NCI-H524 treated with DMSO at 0.1 percent for 48 hours (cell line): ENCODE measurements at places on chromosomes 2 and 18.

- DNase-seq: peak; percentile 12
Measured at GRCh38 chr18:54127759-54128378, 96.6 kb downstream of the MBD2 start.

GRCh38 chr2:134120733-134121630 is 132.9 kb upstream of the MGAT5 start:
- no peak for DNase-seq

- no peak for DNase-seq
Measured at GRCh38 chr2:230953845-230954244, 28.8 kb upstream of the GPR55 start.

DNA sequence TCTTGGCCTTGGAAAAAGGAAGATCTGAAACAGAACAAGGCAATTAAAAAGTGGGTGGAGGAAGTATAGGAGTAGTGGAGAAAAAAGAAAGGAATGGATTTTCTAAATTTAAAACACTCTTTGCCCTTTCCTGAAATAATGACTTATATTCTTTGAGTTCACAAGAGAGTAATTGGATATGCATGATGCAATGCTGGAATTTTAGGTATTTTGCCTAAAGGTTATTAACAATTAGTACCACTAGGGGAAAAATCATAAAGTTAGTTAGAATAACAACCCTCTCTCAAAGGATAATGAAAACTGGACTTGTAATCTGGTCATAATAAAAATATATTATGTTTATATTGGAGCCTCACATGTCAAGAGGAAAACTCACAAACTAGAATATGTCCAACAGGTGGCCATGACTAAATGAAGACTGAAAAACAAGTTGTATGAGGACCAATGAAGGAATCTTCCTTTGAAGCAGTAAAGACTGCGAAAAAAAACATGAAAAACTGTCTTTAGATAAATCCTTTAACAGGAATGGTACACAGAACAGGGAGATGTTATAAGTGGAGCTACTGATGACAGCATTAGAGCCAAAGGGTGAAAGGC is 281.8 kb downstream of the NCKAP5 start:
- no peak for DNase-seq

DNA sequence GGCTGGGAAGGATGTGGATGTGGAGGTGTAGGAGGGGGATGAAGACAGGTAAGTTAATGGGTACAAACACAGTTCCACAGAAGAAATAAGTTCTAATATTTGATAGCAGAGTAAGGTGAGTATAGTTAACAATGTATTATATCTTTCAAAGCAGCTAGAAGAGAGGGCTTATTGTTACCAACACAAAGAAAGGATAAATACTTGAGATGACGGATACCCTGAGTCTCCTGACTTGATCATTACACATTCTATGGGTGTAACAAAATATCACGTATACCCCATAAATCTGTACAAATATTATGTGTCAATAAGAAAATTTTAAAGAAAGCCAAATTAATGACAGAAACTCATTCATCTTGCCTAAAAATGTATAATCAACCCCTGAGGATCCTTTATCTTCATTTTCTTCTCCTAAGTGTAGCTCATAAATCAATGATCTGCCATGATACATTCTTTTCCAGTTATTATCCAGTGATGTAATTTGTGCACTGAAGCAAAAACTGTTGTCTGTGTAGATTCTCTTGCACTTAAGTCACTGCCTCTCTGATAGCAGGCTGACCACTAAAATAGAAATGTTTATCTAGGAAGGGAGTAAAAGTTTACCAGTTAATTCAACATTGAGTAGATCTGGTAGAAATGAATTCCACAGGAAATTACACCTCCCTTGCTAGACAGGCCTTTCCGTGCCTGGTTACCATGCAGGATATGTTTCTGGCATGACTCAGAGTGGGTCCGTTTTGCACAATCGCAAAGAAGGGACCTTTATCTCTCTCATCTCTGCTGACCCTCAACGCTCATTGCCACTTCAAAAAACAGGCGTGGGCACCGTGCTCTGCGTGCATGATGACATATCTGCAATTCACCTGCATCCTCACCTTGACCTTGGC is 249.7 kb upstream of the NCKAP5 start:
- no peak for DNase-seq

GRCh38 chr2:85435981-85436835 is 17.7 kb downstream of the SH2D6 start:
- no peak for DNase-seq

DNA sequence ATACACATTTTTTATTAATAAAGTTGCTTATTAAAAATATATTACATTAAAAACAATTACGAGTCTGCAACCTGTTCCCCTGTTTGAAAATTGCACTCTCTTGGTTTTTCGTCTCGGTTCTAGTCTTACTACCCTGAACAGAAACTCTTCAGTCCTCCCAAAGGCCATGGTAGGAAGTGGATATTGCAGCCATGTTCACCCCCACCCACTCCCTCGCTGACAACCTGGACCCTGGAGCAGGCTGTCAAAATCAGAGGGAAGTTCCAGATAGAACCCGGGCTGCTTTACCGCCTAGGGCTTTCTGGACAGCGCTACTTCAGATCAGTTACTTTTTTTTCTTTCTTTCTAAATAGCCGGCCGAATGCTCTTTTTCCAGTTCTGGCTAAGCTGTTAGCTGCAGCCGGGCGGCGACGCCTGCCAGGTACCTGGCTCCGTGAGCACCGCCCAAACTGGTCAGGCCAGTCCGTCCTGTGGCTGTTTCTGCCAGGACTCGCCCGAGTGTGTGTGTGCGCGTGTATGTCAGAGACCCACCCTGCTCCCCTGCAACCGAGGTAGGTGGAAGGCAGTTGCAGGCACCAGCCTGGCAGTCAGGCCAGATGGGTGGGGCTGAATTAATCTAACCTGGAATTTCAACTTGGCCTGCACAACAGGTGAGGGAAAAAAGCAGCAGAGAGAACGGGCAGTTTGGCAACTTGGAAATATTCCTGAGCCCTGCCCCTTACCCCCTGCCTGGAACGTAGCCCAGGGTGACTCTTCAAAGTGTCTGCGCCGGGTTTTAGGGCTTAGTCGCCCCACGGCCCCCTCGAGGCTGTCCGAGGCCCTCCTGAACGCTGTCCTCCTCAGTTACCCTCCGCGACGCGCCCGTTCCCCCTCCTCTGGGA is 1.1 kb upstream of the TET3 start:
- no peak for DNase-seq

DNA sequence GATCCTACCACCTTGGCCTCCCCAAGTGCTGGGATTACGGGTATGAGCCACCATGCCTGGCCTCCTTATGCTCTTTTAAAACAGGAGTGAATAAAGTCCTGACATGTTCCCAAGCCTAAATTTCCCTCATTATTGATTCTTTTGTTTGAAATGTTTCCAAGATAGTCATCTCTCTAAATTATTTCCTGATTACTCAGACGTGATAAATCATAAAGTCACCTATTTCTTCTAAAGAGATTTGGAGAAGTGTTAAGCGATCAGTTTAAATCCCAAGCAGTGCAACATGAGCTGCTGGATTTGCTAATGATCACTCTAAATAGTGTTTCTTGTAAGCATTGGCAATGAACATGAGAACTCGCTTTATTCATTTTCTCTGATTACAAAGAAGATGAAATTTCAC is 51.8 kb downstream of the PMAIP1 start:
- DNase-seq: no peak

DNA sequence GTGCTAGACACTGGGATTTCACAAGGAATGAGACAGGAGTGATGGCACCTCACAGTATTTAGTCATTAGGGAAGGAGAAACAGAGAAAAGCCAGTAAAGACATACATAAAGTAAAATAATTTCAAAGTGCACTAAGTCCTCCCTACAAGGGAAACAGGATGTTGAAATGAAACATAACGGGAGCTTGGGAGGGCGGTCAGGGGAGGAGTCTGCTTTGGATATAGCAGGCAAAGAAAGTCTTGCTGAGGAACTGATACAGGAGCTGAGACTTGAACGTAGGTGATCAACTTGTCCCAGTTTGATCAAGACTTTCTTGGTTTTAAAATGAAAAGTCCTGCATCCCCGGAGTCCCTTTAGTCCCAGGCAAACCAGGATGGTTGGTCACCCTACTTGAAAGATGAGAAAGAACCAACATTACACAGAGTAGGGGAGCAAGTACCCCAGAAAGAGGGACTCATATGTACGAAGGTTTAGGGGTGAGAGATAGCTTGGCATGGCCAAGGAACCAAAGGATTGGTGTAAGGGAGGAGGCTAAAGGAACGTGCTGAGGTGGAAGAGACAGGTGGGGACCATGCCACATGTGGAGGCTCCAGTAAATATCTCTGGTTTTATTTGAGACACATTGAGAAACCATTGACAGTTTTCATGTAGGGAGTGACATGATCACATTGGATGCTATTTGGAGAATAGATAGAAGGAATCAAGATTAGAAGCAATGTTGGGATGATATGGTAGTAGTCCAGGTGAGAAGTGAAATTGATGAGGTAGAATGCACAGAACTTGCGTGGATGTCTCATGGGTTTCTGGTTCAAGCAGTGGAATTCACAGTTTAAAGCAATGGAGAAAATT is 28.4 kb downstream of the FBXO48 start:
- DNase-seq: no peak

DNA sequence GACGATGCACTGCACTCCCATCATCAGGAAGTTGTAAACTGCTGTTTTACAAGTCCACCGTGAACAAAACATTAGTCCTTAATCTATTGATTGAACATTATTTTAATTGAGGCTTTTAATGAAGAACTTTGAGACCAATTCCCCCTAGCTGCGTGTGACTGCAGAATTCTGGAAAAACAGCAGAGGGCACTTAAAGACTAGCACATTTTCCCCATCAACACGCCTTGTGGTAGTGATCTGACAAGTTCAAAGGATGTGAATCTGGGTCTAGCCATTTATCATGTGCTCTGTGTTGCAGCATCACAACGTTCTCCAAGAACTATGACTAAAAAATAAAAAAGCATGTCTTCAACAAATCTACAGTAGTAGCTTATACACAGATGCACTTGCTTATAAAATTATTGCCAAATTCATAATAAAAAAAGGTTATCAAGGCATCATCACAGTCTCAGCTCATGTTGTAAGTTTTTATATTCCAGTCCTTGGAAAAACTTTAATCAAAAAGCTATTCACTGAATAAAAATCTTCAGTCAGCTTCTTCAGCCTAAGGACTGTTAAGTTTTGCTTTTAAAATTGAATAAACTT is 35.8 kb downstream of the SKOR2 start:
- DNase-seq: peak; percentile 22

DNA sequence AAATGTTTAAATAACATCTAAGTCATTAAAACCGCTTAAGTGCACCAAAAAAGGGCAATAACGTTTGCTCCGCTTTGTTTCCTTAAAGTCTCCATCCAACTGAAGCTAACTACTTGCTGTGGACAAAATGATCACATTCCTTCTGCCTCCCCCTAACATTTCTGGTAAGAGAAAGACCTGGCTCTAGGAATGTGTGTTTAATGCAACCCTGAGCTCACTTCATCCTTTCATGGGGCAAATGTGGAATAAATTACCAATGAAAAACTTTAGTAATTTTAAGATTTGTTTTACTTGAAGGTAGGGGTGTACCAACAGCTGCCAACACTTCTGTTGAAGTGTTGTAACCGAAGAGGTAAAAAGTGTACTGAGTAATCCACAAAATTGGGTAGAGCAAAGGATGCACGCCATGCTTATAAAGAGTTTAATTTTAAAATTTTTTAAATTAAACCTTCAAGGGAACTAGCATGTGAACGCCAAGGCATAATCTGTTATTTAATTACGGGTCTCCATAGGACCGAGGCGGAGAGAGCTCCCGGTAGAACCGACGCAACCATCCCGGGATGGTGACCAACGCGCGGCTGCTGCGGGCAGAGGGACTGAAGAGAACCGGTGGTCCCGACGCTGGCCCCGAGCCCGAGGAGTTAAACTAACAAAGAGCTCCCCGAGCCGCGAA is 1.1 kb downstream of the HNRNPLL start:
- DNase-seq: peak; percentile 19

DNA sequence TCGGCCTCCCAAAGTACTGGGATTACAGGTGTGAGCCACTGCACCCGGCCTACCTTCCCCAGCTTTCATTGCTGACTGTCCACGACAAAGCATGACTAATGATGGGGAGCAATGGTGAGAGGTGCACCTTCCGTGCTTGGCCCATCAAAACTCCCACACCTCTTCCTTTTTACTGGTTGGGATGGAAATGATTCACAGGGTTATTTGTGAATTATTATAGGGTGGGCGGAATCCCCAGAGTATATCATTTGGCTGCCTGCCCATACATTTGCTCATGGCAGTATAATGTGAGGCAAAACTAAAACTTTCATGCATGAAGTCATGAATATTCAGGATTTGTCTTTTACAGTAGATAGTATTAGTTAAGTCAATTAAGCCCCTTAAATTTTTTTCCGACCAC is 334.2 kb upstream of the NETO1 start:
- DNase-seq: no peak

DNA sequence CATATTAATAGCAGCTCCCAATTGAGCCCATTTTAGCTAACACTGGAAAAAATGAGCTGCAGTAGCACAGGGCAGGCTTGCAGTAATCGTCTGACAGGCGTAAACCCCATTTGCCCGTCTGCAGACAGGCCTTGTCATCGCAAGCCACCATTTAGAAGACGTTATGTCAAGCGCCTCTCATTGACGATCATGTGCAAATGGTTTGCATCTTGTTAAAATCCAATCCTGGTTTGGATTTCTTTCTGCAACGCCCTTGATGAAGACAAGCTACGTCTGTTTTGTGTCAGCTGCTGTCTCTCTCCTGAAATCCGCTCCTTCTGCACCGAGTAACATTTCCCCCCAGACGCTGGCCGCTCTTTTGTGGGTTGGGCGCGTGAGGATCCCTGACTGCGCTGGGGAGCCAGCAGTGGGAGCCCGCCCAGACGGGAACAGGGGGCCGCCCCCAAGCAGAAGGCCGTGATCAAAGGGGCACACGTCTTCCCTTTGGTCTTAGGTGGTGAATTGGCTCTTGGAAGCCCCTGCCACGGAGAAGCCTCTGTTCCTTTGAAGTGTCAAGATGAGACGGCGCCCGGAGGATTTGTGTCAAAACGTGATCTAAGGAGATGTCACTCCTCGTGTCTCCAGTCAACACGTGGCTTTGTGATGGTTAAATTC is 84.2 kb upstream of the GPC1 start:
- DNase-seq: no peak

DNA sequence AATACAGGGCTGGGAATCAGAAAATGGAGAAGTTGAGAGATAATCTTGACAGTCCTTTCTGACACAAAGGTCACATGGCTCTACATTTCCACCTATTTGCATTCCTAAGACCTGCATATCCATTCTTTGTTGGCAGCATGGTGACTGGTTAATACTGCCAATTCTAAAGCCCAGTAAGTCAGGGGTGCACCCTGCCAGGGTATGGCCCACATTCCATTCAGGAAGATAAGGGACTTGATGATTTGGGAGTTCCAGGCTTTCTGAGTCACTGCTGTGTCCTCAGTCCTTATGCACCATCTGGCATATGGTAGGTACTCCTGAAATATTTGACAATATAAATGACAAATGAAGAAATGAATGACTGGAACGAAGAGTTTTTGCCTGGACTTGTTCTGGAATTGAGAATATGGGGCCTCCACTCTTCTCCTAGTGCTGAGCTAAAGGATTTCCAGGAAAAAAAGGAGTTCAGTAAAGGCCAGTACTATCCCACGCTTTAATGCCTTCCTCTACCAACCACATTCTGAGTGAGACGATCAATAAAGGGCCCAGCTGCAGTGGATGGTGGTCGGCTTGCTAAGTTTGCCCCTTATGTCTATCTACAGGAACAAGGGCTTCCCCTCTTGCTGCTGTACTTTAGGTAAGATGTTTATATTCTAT is 31.7 kb upstream of the EIF2AK3 start:
- no peak for DNase-seq
